ENCODE measurements at places on chromosomes 1 and 21.

DNA sequence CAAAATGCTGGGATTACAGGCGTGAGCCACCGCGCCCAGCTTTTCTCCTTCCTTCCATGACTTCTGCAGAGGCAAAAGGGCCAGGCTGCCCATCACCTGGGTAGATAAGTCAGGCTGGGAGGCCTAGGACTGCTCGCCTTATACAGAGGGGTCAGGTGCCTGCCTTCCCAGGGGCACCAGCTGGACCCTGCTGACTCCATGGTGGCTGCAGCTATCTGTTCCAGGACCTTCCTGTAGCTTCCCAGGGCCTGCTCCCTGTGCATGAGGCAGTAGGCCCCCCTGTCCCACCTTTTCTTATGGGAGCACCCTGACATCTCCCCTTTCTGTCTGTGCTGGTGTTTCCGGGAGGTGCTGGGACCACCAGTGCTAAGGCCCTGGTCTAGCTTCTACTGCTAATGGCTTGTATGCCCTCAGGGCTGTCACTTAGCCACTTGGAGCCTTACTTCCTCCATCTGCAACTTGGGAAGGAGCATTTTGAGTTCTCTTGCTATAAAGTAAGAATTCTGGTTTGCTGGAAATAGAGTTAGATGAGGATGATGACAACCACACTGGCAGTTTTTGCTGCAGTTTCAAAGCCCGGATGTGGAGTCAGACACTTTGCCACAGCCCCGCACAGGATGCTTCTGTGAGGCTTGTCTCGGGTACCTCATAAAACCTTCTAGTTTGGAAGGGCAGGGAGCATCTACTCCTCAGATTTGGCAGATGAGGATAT, 14.4 kb downstream of the SOX13 start:
- no peak for DNase-seq

GRCh38 chr21:29403922-29404538, 105.3 kb downstream of the BACH1 start:
- DNase-seq: no peak

DNA sequence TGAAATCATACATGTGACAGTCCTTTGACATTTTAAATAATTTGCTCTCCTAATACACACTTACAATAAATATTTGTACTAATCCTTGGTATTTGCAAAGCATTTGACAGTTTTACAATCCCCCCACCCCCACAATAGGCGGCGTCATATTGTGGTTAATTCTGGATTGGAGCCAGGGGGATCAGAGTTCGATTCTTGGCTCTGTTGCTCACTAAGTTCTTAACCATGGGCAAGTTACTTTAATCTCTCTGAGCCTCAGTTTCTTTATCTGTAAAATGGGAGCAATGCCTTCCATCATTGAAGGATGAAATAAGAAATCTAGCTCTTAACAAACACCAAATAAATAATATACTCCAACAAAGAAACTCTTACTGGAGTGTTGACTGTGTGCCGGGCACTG, 23.8 kb downstream of the CACNA1S start:
- DNase-seq: no peak

DNA sequence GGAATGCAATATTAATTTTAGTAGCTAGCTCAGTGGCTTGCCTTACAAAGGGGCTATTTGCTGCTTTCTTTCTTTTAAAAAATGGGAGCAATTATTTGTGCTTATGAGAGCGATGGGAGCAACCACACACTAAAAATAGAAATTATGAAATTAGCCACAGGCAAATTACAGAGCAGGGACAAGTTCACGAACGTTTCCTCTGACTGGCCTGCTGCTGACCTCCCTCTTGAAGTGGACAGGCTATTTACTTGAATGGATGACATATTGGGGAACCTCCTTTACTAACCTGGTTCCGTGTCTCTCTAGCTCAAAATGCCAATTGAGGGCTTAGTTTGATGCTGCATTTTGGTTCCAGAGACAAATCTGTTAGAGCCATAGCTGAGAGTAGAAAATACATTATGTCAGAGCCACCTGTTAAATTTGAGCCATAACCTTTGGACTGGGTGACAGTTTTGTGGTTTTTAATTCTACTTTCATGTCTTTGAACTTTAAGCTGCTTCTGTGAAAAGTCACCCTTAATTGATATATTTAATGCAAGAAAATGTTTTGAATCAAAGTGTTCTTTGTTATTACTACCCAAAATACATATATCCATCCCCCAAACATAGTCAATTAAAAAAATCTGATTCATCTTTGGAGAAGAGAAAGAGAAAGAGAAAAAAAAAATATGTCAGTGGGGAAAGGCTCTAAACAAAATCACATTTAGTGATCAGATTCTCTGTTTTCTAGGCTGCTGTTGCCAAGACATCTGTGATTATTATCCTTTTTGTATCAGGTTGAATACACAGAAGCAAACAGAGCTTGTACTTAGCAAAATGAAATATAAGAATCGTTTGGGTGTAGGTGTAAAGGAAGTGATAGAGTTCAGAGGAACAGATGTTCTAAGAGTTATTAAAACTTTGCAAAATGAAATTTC, 351.9 kb downstream of the ADGRL2 start:
- DNase-seq: no peak

Data from hematopoietic multipotent progenitor cell (in vitro differentiated cells).